Airway epithelial cell (primary cell): ENCODE measurements at places on chromosomes 16 and 17. TPM values are rescaled to one million over a fixed set of nuclear protein-coding genes. Genes with fewer than 3 reads are reported as not detected.

Gene IRX6
- total RNA-seq: not detected in 2 replicates

Gene PHOSPHO1
- total RNA-seq: 0.14 TPM in 1 of 2 replicates, not detected in the other

Gene NPIPA8
- total RNA-seq: 0.51 TPM in 1 of 2 replicates, not detected in the other

Gene RGS9
- total RNA-seq: 1.2 and 1.8 TPM in 2 replicates

Gene KRTAP9-2
- not detected in 2 replicates for total RNA-seq

Gene HOXB3
- total RNA-seq: 0.37 and 1.4 TPM in 2 replicates

Gene RUNDC3A
- total RNA-seq: 0.92 and 4.3 TPM in 2 replicates

Gene CHRNE
- total RNA-seq: 0.35 TPM in 1 of 2 replicates, not detected in the other

Gene KCNG4
- not detected in 2 replicates for total RNA-seq

Gene TBX6
- total RNA-seq: 1.2 and 3.3 TPM in 2 replicates

Gene PPY
- total RNA-seq: not detected in 2 replicates

Gene ANKRD40CL
- total RNA-seq: not detected in 2 replicates

Gene GIT1
- total RNA-seq: 31.0 and 43.2 TPM in 2 replicates

Gene RPS15A
- 1,946 and 2,329 TPM in 2 replicates for total RNA-seq

Gene CHST6
- 1.3 and 1.5 TPM in 2 replicates for total RNA-seq

Gene SLC16A11
- total RNA-seq: 0.35 TPM in 1 of 2 replicates, not detected in the other

Gene PERCC1
- total RNA-seq: not detected in 2 replicates

Gene TEKT1
- total RNA-seq: not detected in 2 replicates

Gene MFSD6L
- total RNA-seq: not detected in 2 replicates

Gene MYCBPAP
- total RNA-seq: 0.60 TPM in 1 of 2 replicates, not detected in the other

Gene CCL3
- not detected in 2 replicates for total RNA-seq

Gene GJC1
- 9.6 and 10.3 TPM in 2 replicates for total RNA-seq

Gene CLEC18B
- 0.14 TPM in 1 of 2 replicates, not detected in the other for total RNA-seq

Gene EPX
- not detected in 2 replicates for total RNA-seq

Gene CKLF
- 18.5 and 40.3 TPM in 2 replicates for total RNA-seq

Gene KRT33A
- 0.35 TPM in 1 of 2 replicates, not detected in the other for total RNA-seq

Gene TNP2
- not detected in 2 replicates for total RNA-seq

Gene PLA2G15
- total RNA-seq: 9.8 and 13.8 TPM in 2 replicates

Gene CHST4
- total RNA-seq: not detected in 2 replicates

Gene CA7
- not detected in 2 replicates for total RNA-seq

Gene AXIN2
- total RNA-seq: 0.35 TPM in 1 of 2 replicates, not detected in the other

Gene GLIS2
- 2.1 and 3.2 TPM in 2 replicates for total RNA-seq

Gene ATP6V0A1
- total RNA-seq: 48.5 and 54.6 TPM in 2 replicates

Gene SMPD3
- total RNA-seq: not detected in 2 replicates

Gene ABCC12
- total RNA-seq: not detected in 2 replicates

Gene MYH3
- 0.35 and 0.42 TPM in 2 replicates for total RNA-seq

Gene ABAT
- total RNA-seq: 5.9 and 9.3 TPM in 2 replicates

Gene C17orf78
- not detected in 2 replicates for total RNA-seq

Gene B9D1
- 23.0 and 27.6 TPM in 2 replicates for total RNA-seq

Gene CSH1
- not detected in 2 replicates for total RNA-seq

Gene GUCY2D
- 0.14 and 0.84 TPM in 2 replicates for total RNA-seq

Gene FBXW10B
- total RNA-seq: 0.42 TPM in 2 replicates

Gene TAC4
- total RNA-seq: not detected in 2 replicates

Gene ARL5C
- total RNA-seq: not detected in 2 replicates

Gene KRT9
- total RNA-seq: 0.78 and 1.0 TPM in 2 replicates

Gene PMFBP1
- total RNA-seq: 0.35 TPM in 1 of 2 replicates, not detected in the other

Gene TLCD2
- 2.7 and 5.0 TPM in 2 replicates for total RNA-seq

Gene CCDC137
- total RNA-seq: 23.0 and 27.5 TPM in 2 replicates
